ENCODE measurements at places on chromosomes 3 and 15.

GRCh38 chr3:168138421-168138820 lies 42.7 kb upstream of the GOLIM4 start:
- DNase-seq, result no peak

DNA sequence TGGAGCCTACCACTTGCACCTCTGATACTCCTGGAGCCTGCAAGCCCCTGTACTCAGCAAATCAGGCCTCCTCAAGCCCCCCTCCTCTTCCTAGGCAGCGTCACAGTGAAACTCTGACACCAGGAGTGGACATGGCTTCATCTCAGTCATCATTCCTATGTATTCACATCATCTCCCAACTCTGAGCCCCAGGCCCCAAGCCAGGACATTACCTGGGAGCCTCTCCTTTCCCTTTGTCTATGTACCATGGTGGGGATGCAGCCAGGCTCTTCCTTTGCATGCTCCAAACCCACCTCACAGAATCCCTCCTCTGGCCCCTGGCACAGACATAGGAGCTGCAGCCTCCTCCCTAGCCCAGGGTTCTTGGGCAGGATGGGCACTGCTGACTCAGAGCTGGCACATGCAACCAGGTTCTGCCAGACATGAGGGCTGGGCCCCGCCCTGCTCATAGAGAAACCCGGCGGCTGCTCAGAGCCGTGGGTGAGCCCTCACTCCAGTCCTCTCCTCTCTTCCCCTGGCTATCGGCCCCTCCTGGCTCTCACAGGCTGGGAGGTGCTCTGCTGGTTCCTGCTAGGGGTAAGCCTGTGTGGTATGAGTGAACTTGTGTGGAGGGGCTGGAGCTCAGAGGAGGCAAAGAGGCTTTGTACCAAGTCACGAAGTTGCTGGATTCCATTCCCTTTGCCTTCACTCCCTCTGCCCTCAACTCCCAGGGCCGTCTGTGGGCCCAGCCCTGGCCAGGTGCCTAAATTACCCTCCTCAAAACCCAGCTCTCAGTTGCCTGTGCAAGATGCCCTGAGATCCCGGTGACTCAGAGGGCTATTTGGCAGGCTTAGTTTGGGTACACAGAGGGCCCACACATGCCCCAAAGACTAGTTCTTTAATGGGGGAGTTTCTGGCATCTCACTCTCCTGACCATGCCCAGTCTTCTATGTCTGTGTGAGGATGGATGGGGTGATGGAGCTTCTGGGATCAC lies 1.9 kb upstream of the PLCD1 start:
- DNase-seq, result no peak

DNA sequence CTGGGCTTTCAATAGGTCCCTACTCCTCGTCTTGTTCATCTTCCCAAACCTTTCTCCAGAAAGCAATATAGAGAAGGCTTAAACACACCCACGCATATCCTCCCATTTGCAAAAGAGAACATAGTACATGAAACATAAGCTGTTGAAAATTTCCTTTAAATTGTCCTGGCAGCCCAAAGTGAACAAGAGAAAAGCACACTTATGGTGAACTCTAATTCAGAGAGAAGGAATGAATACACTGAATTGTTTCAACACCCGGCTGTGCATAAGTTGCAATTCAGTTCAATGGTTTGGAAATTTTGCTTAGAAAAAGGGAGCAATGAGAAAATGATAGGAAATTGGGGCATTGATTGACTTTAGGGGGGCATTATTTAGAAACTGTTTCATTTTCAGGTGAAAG lies 202.6 kb downstream of the TIGIT start:
- no peak for DNase-seq

GRCh38 chr15:65384505-65384894 lies 6.7 kb upstream of the IGDCC3 start:
- no peak for DNase-seq

DNA sequence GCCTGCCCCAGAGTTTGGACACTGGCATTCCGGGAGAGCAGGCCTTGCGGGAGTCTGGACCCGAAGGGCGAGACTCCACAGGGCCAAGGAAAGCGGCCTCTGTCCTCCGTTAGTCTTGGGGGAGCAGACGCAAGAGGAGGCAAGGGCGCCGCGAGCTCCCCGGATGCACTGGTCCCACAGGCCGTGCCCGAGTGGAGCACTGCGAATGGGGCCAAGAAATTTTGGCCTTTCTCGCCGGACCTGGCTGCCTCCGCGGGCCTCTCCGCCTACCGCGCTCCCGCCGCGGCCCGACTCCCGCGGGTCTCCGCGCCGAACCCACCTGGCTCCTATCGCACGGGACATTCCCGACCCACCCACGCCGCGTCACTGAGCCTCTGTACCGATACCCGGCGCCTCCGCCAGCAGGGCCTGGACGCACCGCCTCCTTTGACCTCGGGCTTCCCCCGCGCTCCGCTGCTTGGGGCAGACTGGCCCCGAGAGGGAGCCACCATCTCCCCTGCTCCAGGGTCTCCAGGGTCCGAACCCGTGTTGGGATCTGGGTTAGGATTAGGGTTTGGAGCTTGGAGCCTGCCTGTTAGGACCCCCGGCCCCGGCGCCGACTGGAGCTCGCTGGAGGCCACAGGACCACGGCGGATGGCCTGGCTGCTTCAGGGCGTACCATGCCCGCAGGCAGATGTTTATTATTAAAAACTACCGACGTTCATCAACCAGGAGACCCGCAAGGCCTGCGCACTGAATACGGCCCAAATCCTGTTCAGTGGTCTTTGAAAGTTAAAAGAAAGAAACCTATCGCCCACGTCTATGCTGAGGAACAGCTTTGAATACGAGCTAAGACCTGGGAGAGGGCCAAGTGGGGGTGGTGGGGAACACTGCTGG lies 11.7 kb downstream of the SHOX2 start:
- no peak for DNase-seq

- no peak for DNase-seq
These were observed 149.6 kb downstream of the RORA start for GRCh38 chr15:61079529-61079928.

GRCh38 chr3:195805181-195805580 lies 6.5 kb downstream of the MUC4 start:
- DNase-seq, result no peak

- DNase-seq, result no peak
These were observed 12.5 kb downstream of the KLHDC8B start for GRCh38 chr3:49183873-49184272.

DNA sequence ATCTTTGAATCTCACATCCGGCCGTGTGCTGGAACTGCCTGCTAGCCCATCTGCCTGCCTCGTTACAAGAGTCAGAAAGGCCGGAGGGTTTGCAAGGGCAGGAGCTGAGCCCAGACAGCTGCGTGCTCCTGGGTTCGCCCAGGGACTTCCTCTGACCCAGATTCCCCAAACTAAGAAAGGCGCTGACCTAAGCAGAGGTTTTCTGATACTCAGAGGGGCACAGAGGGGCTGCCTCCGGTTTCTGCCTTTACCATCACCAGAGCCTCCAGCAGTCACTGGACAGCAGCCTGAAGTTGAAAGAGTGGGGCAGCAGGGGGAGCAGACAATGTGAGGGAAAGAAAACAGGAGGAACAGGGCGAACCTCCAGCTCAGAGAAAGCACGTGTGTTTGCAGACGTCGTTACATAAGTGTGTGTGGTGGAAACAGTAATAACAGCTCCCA lies 33.4 kb upstream of the RAD18 start:
- no peak for DNase-seq

GRCh38 chr3:172341482-172342059 lies 106.7 kb downstream of the GHSR start:
- DNase-seq, result no peak

DNA sequence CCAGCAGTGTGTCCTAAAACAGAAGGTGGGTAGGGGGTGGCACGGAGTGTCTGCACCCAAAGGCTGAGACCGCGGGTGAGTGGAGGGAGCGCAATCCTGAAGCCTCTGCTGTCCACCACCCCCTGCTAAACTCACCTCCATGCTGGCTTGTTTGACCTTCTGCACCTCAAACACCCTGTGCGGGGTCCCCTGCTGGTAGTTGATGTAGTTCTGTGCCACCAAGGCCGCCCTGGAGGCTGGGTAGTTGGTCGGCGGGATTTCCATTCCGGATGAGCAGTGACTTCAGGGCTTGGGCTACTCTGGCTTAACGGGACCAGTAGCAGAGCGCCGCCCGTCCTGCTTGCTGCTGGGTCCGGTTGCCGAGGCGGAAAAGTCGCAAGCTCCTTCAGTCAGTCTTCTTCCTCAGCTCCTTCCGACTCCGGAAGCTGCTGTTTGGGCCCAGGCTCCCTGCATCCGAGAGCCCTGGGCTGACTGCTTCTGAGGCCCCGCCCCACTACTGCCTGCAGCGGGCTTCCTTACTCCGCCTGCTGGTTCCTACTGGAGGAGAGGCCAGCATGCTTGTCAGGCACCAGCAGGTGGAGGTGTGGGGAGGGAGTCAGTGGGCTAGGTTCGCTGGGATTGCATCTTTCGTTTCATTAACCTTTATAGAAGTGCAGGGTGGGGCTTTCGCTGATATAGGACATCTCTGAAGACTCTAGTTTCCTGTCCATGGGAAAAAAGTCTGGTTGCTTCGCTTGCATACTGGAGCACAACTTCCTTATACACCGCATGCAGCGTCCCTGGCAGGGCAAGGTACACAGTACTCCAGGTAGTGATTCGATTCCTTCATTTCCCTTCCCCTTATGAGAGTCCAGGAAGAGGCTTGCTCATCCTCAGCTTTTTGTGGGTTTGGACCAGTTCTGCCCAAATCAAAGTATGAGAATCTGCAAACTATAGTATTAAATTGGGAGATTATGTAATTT lies at the start of gene LXN:
TSS of gene LXN (minus strand) at position 434 of the 962 bp plus-strand sequence. CDS start at position 264, 170 bp downstream.
- peak; percentile 88 for DNase-seq

DNA sequence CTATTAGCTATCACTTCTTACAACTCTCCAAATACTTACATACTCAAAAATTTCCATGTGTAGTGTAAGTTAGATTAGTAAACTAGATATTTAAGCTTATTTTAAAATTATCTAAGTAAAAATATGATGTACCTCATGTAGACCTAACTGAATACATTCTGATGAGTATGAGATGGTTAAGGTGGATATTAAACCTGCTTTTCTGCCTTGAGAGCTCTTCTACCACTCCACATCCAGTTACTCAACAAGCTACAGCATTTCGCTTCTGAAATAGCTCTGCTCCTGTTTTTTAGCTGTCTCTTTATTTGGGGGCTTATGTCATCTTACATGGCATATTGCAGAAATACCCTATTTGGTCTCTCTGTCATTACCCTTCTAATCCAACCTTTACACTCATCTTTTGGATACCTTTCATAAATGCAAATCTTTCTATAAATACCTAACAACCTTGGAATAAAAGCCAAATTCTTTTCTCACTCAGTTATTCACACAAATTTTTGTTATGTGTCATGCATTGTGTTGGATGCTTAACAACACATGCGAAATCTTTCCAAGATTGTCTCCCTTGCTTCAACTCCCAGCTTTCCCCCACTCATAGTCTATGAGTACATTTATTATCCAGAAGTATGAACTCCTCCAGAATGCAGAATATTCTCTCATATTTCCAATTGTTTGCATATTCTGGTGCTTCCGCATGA lies 92.0 kb downstream of the ALCAM start:
- no peak for DNase-seq

- no peak for DNase-seq
These were observed 342.7 kb upstream of the SATB1 start for GRCh38 chr3:18767756-18768303.

- DNase-seq, result peak; percentile 72
These were observed 25.4 kb upstream of the SLC25A26 start for GRCh38 chr3:66195347-66195783.

DNA sequence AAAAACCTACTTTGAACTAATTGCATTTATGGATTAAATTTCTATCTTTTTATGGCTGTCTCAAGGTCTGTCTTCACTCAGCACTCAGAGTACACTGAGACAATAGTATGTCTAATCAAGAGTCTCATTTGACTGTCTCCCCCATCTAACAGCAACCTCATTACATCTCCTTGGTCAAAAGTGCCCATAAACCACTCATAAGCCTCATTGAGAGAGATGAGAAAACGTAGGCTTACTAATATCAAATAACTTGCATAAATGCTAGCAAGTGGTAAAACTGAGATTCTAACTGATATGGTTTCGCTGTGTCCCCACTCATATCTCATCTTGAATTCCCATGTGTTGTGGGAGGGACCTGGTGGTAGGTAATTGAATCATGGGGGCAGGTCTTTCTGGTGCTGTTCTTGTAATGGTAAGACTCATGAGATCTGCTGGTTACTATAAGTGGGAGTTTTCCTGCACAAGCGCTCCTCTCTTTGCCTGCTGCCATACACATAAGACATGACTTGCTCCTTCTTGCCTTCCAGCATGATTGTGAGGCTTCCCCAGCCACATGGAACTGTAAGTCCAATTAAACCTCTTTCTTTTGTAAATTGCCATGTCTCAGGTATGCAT lies 113.9 kb downstream of the TFDP2 start:
- no peak for DNase-seq

- DNase-seq, result no peak
These were observed 101.8 kb downstream of the STT3B start for GRCh38 chr3:31634476-31634875.

DNA sequence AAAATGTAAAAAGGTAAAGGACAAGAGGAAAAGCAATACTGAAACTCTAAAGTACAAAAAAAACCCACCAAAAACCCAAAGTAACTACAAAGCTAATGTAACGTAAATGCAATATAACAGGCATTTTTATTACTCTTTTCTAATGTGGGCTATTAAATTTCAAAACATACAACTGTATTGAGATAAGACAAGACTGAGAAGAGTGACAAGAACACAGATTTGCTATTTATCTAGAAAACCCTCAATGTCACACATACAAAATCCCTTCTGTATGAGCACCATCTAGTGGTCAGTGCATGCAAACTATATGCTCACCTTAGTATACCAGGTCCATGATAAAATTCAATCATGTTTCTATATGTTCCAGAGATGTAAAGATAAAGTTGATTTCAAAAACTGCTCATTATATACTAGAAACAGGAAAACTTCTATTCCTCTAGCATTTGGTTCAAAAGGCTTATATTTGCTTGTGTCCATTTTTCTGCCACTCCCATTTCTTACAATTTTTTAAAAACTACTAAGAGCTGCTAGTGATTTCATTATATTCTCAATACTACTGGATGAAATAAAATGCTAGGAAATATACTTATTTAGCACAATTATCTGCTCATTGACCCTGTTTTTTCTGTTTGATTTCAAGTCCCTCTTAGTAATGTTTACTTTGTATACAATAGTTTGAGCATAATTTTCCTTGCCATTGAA lies 111.4 kb downstream of the DLG1 start:
- DNase-seq, result no peak

- DNase-seq, result no peak
These were observed 93.8 kb downstream of the DUT start for GRCh38 chr15:48425051-48425450.

DNA sequence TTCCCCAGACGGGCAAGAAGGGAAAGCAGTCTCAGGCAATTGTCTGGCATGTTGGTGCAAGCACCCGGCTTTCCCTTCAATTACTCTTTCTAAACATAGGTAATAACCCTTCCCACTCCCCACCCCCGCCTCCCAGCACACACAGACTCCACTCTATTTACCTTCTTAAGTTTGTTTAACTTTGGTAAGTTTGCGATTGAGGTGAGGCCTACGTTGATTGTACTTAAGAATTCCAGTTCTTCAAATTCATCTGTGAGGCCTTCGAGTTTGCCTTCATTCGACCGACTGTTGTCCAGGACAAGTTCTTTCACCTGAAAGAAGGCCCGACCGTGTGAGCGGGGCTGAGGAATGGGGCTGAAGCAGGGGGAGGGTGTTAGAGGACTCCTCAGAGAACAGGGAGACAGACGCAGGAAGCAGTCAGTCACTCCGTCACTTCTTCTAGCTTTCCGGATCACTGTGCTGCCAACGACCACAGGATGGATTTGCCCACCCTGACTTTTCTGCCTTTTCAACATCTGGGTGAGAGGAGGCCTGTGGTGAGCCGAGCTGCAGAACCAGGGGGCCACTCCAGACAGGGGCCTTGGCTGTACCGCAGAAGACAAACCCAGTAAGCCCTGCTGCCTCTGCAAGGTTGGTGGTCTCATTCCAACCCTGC lies 33.0 kb downstream of the ANP32A start:
- no peak for DNase-seq

- no peak for DNase-seq
These were observed 20.8 kb upstream of the RNF111 start for GRCh38 chr15:58966698-58967097.

Measured in mesothelial cell of epicardium (in vitro differentiated cells).